ENCODE measurements at places on chromosomes 12 and 14.

DNA sequence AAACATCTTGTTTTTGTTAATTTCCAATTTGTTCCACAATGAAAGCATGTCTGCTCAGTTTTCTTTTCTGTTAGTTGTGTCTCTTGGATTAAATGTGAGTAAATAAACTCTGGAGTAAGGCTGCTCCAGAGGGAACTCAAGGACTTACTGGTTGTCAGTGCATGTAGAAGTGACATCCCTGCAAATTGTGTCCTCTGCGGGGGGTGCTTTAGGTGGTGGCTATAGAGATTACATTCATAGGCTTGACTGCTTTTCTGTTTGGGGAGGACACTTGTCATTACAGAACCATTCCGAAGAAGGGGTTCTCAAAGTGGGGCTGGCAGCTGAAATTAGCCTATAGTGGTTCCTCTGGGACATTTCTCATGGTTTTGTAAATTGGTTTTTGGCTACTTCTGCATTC lies 8.8 kb downstream of the TMTC2 start:
- DNase-seq: no peak

DNA sequence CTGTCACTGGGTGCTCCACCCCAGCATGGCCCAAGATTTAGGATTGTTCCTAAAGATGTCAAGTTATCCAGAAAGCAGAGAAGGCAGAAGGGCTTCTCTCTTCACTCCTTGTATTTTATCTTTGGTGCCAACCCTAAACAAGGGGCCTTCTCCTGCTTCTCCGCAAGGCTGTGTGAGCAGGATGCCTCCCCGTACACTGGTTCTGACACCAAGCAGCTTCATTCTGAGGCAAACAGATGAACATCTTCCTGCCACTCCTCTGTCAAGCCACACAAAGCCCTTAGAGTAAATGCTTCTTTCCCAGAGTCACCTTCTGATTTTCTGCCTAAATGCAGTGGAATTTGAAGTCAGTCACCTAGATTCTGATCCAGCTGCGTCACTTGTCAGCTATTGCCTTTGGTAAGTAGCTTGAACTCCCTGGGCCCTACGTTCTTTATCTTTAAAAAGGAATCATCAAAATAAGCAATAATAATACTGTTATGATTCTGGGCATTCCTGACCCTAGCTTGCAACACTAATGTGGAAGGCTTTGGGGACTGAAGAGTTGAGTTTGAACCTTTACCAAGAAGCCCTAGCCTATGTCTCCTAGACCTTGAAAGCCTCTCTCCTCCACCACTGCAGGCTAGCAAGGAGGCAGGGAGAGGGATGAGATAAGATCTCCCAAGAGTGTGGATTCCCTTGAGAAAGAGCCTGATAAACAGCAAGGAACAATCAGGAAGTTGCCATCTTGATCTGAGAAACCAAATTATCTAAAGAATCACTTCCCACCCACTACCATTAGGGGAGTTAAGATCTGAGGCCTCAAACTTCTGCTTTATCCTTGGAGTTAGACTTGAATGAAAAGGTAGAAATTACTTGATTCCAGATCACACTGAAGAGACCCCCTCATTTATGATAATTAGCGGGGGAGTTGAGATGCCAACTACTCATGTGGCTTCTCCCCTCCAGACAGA lies 5.7 kb downstream of the KRT73 start:
- DNase-seq: no peak

DNA sequence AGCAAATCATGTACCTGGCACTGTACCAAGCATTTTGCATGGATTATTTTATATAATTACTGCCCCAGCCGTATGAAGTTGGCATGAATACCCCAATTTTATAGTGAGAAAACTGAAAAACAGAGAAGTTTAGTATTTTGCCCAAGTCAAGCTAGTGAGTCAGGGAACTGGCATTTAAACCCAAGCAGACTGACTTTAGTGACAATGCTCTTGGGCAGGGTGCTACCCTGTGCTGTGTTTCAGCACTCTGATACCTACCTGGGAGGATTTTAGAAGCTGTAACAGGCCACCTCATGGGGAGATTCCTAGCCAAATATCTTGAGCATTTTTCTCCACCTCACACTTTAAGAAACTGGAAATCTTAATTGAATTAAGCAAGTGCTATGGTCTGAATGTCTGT lies 98.1 kb upstream of the MAX start:
- peak; percentile 18 for DNase-seq

DNA sequence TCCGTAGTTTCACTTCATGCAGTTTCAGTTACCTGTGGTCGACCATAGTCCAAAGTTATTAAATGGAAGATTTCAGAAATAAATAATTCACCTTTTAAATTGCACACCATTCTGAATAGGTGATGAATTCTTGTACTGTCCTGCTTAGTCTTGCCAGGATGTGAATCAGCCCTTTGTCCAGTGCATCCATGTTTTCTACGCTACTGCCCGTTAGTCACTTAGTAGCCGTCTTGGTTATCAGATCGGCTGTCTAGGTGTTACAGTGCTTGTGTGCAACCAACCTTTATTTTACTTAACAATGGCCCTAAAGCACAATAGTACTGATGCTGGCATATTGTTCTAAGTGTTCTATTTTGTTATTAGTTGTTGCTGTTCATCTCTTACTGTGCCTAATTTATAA lies 146.7 kb downstream of the ACSS3 start:
- DNase-seq: no peak

- no peak for DNase-seq
Observed at GRCh38 chr12:120721866-120722265, 3.8 kb upstream of the ACADS start.

- no peak for DNase-seq
Observed at GRCh38 chr14:67172520-67172919, 16.7 kb upstream of the GARIN2 start.

- DNase-seq: no peak
Observed at GRCh38 chr14:71418532-71419245, 511.4 kb downstream of the PCNX1 start.

DNA sequence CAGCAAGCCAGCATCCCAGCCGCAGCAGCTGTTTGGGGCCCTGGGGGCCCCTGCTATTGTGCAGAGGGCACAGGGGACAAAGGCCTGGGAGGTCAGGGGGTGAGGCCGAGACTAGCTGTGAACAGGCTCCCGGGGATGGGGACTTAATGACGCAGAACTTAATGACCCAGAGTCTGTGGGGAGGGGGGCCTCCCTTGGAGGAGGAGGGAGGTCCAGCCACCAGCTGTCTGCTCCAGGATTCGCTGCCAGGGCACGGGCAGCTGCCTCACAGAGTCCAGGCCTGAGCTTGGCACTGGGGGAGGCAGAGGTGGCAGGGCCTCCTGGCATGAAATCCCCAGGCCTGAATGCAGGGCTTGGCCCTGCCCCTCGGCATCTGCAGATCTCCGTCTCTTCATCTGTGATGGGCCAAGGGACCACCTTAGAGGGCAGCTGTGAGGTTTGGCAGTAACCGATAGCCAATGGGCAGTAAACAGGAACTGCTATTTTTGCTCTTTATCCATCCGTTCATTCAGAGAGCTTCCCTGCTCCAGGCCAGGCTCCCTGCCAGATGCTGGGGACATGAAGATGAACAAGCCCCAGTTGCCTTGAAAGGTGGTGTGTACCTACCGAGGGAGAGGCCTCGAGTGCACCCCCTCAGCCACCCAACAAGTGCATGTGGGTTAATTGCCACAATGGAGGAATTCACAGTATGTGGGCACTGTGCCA lies 6.7 kb downstream of the FAM222A start:
- DNase-seq: no peak

GRCh38 chr12:53211476-53212381 lies 4.7 kb upstream of the ITGB7 start:
- DNase-seq: no peak

GRCh38 chr14:61322799-61323290 lies 1.5 kb downstream of the PRKCH start:
- no peak for DNase-seq

DNA sequence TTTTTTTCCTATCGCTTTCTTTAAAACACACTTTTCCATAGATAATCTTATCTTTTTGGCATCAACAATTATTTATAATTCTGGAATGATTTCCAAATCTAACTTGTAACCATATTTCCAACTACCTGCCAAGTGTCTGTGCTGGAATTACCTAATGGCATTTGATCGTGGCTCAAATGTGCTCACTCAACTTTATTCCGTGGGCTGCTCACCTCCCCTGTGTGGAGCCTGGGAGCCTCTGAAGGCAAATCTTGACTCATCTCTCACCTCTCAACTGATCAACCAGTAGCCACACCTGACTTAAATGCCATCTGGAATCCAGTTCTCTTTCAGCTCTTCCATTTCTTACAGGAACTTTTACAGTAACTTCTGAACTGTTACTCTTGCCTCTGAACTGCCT lies 608.6 kb downstream of the DIO2 start:
- DNase-seq: no peak

- DNase-seq: no peak
Observed at GRCh38 chr14:75196468-75196867, 20.1 kb upstream of the TMED10 start.

- DNase-seq: no peak
Observed at GRCh38 chr12:93179792-93180191, 197.9 kb upstream of the NUDT4 start.

GRCh38 chr14:95043732-95044462 lies 113.4 kb downstream of the DICER1 start:
- no peak for DNase-seq

- DNase-seq: no peak
Observed at GRCh38 chr12:55036326-55037115, 16.7 kb downstream of the NEUROD4 start.

DNA sequence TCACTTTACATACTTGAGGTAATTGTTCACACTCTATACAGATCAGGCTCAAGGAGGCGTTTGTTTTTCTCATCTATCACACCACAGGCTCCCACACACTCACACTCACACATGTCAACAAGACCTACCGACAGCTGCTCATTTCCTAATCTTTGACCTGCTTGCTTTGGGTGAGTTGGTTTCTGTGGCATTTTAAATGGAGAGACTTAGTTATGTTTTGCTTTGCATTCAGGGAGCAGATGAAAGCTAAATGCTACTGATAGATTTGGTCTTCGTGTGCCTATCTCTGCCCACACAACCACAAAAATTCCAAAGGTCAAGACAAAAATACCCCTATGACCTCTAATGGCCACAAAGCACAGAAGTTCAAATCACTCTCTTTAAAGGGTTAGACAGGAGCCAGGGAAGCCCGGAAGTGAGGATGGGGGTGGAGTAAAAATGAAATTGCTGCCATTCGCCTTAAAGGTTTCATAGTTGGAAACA lies 203.5 kb upstream of the G2E3 start:
- DNase-seq: no peak

GRCh38 chr12:130932061-130932930 lies 21.4 kb upstream of the ADGRD1 start:
- peak; percentile 64 for DNase-seq

GRCh38 chr14:81453166-81453766 lies 53.1 kb upstream of the STON2 start:
- DNase-seq: peak; percentile 57

DNA sequence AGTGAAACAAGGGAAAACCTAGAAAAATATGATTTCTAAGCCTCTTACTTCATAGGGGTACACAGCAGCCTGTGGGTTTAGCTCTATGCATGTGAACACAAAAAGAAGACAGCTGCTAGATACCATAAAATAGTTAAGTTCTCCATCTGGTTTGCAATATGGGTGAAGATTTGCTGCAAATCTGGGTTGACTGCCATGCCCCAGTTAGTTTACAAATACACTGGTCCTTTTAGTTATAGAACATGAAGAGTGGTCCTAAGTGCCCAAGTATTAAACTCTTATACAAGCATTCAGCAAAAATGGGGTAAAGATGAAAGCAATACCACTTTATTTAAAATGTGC lies 176.1 kb downstream of the AEBP2 start:
- DNase-seq: no peak

DNA sequence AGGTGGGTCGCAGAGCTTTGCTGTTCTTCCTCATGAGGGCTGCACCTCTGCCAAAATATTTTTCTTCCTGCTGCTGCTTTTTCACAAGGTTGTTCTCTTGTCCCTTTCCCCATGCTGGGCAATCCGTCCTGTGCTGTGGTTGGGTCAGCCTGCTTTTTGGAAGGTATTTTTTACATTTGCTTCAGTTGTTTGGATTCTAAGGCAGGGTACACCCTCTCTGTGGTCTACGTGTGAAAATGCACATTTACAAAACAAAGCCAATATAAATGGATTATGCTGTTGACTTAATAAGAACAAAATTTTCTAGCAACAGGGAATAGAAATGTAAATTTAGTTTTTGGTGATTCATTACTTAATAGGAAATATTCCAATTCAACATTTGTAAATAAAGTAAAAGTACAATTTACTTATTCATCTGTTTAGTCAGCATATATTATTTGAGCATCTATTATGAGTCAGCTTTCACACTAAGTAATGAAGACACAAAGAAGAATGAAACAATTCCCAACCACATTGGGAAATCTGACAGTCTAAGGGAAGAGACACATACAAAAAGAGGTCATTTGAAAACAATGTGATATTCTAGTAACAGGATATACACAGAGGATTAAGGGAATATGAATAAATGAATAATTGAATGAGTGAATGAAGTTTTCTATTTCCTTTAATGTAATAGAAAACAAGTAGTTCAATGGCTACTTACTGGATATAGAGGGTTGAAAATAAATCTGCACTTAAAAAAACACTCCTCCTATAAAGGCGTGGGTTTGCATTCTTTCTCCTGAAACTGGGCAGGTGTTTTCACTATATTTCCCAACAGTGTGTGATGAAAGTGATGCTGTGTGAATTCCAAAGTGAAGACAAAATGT lies 94.6 kb upstream of the PRICKLE1 start:
- DNase-seq: no peak

DNA sequence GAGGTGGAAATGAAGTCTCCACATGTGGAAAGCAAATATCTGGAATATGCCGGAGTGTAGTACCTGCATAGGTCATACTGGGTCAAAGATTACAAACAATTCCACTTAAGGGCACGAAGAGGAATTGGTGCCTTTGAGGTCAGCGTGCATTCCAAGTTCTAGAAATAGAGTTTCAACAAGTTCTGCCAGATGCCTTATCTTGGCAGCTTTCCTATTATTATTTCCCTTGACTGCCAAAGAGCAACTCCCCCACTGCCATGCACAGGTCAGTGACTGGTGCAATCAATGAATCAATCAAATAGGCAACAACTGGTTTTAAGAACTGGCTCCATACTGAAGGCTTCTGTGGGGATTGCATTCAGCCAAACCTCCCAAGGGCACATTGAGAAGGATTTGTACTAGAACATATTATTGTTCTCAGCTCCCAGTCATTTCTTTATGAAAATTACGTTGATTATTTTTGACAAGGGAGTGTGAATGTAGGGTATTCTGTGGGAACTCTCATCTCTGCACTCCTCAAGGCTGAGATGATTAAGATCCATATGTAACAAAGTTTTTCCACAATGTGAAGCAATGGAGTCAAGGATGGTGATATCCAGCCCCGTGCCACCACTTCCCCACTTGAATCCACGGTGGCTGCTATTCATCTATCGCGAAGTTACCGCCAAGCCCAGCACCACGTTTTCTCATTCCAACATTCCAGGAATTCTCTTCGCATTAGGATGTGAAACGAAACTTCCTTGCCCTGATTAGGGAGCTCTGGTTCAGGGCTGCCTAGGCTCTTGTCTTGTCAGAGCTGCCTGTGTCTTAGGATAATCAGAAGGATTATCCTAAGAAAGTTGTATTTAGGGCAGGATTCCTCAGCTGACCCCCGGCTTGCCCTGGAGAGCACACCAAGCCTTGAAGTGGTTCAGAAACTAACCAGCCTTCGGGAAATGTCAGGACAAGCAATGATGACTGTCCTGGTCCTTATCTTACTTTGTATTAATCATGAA lies 115.1 kb upstream of the PCED1B start:
- DNase-seq: peak; percentile 79

- peak; percentile 15 for DNase-seq
Observed at GRCh38 chr12:27787559-27787958, 7.5 kb upstream of the MANSC4 start.

Measured in GM03348 (cell line).